Activated CD4-positive, alpha-beta T cell treated with anti-CD3 and anti-CD28 coated beads, Interleukin-2, amount 50 U/mL, for 48 hours (primary cell): ENCODE measurements at places on chromosomes 2 and 18.

DNA sequence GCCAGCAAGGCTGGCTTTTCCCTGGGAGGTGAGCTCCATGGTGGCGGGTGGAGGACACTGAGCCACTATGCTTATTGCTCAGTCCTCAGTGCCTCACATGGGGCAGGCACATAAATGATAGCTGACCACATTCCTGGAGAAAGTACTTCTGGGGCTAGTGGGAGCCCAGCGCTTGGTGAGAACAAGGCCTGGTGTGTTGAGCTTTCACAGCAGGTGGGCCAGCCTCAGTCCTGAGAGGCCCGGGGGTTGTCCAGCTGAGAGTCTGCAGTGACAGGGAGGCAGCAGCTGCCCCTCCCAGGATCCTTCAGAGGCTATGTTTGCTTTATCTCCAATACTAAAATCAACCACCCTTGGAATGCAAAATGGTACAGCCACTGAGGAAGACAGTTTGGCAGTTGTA lies 217.7 kb downstream of the ZBTB7C start:
- DNase-seq: no peak

GRCh38 chr18:9984080-9984479 lies 70.3 kb downstream of the VAPA start:
- DNase-seq: no peak

GRCh38 chr18:31316974-31317373 lies 986 bp upstream of the DSG1 start:
- DNase-seq: no peak

GRCh38 chr2:238573065-238573778 lies 146.5 kb downstream of the ASB1 start:
- peak; percentile 31 for DNase-seq

- peak; percentile 28 for DNase-seq
Observed at GRCh38 chr2:69997015-69997830, 35.8 kb upstream of the ASPRV1 start.

DNA sequence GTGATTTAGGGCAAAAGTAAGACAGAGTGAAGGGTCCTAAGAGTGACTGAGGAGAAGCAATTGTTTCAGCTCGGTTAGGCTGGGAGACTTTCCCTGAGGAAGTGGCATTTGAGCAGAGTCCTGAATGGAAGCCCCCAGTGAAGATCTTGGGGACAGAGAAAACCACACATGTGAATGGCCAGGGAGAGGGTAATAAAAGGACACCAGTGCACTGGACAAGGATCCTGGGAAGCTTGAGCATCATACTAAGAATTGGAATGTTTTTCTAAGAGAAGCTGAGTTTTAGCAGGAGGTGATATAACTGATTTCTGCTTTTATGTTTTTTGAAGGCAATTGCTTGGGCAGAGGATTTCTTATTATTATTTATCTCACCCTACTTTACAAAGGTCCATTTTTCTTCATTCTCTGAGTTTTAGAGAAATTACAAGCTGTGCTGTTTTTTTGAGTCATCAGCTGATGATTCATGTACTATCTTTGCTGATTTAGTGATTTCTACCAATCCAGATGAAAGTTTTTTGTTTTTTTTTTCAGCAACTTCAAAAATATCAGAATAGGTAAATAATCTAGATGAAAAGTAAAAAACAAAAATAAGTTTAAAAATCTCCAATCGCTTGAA lies 43.5 kb downstream of the MFSD6 start:
- DNase-seq: no peak

DNA sequence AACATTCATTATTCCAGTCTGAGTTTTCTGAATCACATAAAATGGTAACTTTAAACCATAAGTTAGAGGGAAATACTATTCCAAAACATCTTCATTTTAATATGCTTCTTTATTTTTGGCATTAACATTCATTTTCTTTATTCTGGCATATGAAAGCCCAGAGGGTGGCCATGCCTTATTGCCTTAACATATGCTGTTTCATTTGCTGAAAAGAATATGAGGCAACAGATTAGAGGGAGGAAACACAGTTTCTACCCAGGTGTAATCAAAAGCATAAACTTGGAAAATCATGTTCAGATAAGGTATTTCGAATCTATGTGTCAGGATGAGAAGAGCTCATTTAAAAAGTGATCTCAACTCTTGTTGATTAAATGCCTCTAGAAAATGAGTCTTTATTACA lies 379.9 kb upstream of the DSEL start:
- no peak for DNase-seq

DNA sequence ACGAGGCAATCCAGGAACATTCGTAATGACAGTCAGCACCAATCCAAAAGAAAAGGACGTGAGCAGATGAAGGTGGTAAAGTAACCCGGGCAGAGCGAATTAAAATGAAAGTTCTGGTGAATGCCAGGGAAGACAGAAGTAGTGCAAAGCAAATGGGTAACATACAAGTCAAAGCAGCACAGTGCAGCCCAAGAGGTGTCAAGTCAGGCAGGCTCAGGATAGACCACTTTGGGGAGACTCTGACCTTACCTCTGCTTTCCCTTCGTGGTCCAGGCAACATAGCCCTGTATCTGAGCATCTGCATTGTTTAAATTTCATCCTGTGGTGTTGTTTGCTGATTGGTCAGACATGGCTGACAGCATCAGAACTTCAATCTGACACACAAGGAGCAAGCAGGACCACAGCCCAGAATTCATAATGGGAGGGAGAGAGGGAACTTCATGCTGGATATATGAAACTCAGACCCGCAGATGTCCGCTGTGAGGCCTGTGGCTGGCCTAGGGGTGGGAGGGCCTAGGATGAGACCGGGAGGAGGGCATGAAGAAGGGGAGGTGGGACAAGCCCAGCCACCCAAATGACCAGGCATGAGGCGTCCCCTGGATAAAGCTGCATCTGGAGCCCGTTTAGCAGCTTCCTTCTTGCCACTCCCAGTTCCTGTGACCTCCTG lies 285.7 kb downstream of the TCF4 start:
- no peak for DNase-seq

- DNase-seq: no peak
Observed at GRCh38 chr2:199581408-199581807, 123.7 kb upstream of the SATB2 start.

DNA sequence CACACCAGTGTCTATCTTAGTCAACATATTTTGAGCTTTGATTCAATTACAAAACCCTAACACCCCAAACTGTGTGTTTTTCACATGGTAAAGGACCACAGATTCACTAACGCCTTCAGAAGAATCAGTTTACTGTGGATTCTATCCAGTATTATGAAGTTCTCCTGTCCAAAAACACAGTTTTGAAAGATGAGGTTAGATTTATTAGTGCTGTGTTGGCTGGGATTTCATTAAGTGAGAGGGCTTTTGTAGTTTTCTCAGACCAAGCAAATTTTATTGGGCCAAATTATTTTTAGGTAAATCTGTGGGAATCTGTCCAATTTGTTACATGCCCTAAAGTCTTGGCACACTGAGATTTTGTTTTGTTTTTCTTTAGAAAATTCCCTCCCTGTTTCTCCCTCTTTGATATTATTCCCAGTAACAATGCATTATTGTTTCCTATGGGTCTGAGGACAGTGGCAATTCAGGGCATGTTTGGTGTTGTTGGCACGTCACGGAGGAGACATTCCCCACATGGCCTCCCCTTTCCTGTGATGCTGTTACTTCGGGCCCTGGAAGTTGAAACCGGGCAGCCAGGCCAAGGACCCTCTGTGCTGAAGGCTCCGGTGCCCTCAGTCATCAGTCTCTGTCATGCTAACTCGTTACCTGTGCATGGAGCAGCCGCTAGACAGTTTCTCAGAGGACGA lies 87.5 kb upstream of the ALKAL2 start:
- DNase-seq: no peak

GRCh38 chr2:104772996-104773395 lies 80.9 kb upstream of the POU3F3 start:
- DNase-seq: no peak

DNA sequence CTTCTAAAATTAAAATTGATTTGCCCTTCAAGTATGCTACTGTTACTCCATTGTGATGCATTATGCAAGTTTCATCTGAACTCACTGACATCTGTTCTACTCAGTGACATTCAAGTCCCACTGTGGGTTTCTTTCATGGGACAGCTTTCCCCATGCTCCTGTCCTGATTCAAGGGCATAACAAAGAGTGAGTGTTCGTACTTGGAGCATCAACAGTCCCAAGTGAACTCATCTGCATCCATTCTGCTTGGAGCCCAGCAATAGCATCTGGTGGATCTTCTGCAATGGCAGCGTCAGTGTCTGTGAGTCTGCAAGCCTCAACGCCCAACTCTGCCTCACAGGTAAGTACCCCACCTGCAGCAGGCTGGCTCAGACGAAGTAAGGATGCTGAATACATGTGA lies 27.5 kb downstream of the BUB1 start:
- DNase-seq: no peak

DNA sequence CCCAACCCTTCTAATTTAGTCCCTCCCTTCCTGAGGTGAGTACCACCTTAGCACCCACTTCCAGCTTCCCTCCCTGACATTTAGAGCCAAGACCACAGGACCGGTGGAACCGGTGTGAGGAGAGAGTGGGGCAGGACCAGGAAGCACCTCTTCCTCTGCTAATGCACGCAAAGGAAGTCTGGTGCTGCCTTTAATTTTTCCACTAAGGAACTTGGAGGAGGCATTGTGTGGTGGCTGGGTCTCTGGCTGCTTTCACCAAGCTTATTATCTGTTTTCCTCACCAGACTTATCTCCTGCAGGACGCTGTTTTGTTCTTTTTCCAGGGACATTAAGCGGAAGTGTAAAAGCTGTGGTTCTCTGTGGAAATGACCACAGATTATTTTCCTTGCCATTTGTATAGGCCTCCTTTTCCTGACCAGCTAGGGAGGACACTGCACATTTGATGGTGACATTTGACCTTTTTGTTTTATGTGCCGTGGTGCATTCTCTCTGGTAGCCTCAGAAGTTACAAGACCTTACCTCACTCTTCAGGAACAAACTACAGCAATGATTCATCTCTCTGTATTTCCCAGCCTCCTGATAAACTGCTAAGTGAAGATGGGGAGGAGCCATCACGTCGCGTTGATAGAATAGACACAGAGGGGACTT lies 39.8 kb upstream of the SPTBN1 start:
- DNase-seq: no peak
